Endothelial cell (in vitro differentiated cells): ENCODE measurements at places on chromosomes 7 and 10.

GRCh38 chr10:71443676-71444075, 47.0 kb downstream of the CDH23 start:
- peaks cover 6% of the 10 kb centered on the region for H3K4me1 ChIP-seq
- peaks cover 5% of the 10 kb centered on the region for H3K27me3 ChIP-seq
- H3K36me3 ChIP-seq: no peaks in the 10 kb centered on the region
- H3K4me3 ChIP-seq: no peak overlapping the region
- DNase-seq: no peak

DNA sequence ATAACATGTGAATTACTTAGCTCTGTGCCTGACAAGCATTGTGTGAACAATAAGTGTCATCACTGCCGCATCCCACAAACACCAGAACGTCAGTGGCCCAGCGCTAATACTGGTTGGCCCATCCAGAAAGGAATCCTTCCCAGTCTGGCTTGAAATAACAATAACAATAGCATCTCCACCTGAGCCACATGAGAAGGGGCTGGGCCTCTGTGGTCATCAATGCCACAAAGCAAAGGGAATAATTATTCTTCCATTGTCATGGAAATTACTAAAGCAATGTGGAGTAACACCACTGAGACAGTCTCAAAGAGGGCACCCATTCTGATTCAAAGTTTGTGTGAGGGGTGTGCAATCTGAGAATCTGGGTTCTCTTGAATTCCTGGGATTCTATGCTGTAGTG, 105.7 kb upstream of the INHBA start:
- no peaks in the 10 kb centered on the region for H3K36me3 ChIP-seq
- no peak overlapping the region for H3K27ac ChIP-seq
- peaks cover 3% of the 10 kb centered on the region for H3K4me1 ChIP-seq
- H3K4me3 ChIP-seq: no peak overlapping the region

- H3K27me3 ChIP-seq: peaks cover 14% of the 10 kb centered on the region
- H3K4me3 ChIP-seq: peak overlapping the region; percentile 66
- peak overlapping the region; percentile 62 for H3K27ac ChIP-seq
- peaks cover 11% of the 10 kb centered on the region for H3K36me3 ChIP-seq
- H3K4me1 ChIP-seq: peaks cover 71% of the 10 kb centered on the region
Observed at GRCh38 chr10:32954080-32954479, 4.0 kb downstream of the ITGB1 start.

DNA sequence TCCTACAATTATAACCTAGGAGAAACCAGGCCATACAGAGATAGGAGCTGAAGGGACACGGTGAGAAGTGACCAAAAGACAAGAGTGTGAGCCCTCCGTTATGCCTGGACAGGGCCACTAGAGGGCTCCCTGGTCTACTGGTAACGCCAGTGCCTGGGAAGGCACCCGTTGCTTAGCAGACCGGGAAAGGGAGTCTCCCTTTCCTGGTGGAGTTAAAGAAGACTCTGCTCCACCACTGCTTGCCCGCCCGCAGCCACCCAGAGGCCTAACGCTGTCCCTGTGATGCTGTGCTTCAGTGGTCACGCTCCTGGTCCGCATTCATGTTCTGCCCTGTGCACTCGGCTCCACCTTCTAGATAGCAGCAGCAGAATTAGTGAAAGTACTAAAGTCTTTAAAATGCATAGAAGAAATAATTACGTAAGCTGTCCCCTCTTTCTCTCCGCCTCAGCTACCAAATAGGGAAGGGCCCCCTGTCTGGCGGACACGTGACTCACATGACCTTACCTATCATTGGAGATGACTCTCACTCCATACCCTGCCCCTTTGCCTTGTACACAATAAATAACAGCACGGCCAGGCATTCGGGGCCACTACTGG, 34.8 kb downstream of the GRID2IP start:
- peak; percentile 83 for DNase-seq
- no peaks in the 10 kb centered on the region for H3K4me1 ChIP-seq
- H3K27me3 ChIP-seq: peaks cover 7% of the 10 kb centered on the region

DNA sequence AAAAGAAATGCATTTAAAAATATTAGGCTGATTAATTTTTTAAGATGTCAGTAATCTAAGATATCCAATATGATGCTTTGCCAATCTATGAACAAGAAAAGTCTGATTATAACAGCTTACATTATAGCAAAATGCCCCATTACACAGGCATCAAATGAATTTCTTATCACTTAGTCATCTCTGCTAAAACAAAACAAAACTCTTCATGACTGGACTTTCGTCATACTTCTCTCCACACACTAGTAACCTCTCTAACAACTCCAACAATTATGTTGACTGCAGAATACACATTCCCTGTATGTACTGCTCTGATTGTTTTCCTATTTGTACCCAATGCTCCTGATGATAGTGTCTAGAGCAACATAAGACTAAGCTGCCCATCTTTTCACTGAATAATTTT, 3.8 kb upstream of the MKI67 start:
- no peaks in the 10 kb centered on the region for H3K36me3 ChIP-seq
- peaks cover 2% of the 10 kb centered on the region for H3K4me1 ChIP-seq
- H3K4me3 ChIP-seq: no peak overlapping the region
- no peak overlapping the region for H3K27ac ChIP-seq
- peaks cover 1% of the 10 kb centered on the region for H3K27me3 ChIP-seq
- DNase-seq: no peak

- H3K4me3 ChIP-seq: no peak overlapping the region
- H3K27me3 ChIP-seq: no peaks in the 10 kb centered on the region
- no peak for DNase-seq
- no peaks in the 10 kb centered on the region for H3K36me3 ChIP-seq
Observed at GRCh38 chr7:42164881-42165428, 72.1 kb downstream of the GLI3 start.

DNA sequence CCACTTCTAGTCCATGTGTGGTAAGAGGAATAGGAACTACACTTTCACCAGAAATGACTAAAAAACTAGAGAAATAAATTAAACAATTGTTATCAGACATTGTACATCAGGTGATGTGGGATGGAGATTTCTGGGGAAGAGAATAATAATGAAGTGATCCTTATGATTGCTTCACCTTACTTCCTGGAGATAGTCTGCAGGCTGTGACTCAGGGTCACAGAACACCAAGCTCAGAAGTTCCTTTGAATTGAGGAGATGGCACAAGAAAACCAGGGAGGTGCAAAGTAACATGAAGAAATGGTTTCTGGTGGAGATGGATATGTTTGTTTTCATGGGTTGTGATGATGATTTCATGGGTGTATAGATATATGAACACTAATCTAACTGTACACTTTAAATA, 44.5 kb downstream of the ZWINT start:
- no peak overlapping the region for H3K27ac ChIP-seq
- H3K27me3 ChIP-seq: peaks cover 1% of the 10 kb centered on the region
- H3K36me3 ChIP-seq: no peaks in the 10 kb centered on the region
- H3K4me1 ChIP-seq: no peaks in the 10 kb centered on the region

GRCh38 chr10:110115784-110116520, 91.5 kb upstream of the MXI1 start:
- peaks cover 2% of the 10 kb centered on the region for H3K27me3 ChIP-seq
- peak overlapping the region; percentile 8 for H3K27ac ChIP-seq
- peaks cover 6% of the 10 kb centered on the region for H3K4me1 ChIP-seq
- no peak for DNase-seq
- peak overlapping the region; percentile 20 for H3K4me3 ChIP-seq
- peaks cover 47% of the 10 kb centered on the region for H3K36me3 ChIP-seq

DNA sequence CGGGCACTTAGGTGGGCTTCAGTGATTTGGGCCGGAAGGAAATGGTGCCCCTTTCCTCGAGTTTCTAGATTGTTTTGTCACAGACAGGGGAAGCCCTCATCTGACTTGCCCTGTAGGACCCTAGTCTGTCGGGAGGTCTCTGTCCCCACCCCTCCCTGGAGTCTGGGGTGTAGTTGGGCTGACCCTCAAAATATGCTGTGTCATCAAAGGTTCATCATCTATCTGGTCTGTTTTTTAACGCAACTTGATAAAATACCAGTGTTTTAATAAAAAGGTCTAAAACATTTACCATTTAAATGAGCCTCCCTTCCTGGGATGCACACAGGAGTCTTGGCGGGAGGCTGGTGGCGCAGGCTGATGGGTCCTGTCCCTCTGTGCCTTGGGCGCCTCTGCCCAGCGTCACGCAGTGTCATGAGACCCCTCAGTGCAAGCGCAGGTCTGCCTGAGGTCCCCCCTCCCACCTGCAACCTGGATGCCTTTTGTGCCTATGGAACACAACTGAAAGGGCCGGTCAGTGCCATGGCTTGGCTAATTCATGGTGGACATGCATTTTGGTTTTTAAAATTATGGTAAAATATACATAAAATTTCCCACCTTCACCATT, 146.4 kb downstream of the MGMT start:
- peaks cover 2% of the 10 kb centered on the region for H3K27me3 ChIP-seq
- DNase-seq: no peak
- H3K27ac ChIP-seq: no peak overlapping the region

GRCh38 chr10:125533866-125534265, 149.1 kb downstream of the TEX36 start:
- H3K36me3 ChIP-seq: no peaks in the 10 kb centered on the region
- no peak overlapping the region for H3K4me3 ChIP-seq
- DNase-seq: no peak
- no peaks in the 10 kb centered on the region for H3K4me1 ChIP-seq
- H3K27me3 ChIP-seq: peaks cover 1% of the 10 kb centered on the region
- no peak overlapping the region for H3K27ac ChIP-seq

GRCh38 chr10:20084451-20084850, 268.2 kb downstream of the PLXDC2 start:
- H3K27me3 ChIP-seq: peaks cover 2% of the 10 kb centered on the region
- H3K4me1 ChIP-seq: no peaks in the 10 kb centered on the region
- no peak overlapping the region for H3K4me3 ChIP-seq
- H3K36me3 ChIP-seq: peaks cover 3% of the 10 kb centered on the region
- no peak for DNase-seq

DNA sequence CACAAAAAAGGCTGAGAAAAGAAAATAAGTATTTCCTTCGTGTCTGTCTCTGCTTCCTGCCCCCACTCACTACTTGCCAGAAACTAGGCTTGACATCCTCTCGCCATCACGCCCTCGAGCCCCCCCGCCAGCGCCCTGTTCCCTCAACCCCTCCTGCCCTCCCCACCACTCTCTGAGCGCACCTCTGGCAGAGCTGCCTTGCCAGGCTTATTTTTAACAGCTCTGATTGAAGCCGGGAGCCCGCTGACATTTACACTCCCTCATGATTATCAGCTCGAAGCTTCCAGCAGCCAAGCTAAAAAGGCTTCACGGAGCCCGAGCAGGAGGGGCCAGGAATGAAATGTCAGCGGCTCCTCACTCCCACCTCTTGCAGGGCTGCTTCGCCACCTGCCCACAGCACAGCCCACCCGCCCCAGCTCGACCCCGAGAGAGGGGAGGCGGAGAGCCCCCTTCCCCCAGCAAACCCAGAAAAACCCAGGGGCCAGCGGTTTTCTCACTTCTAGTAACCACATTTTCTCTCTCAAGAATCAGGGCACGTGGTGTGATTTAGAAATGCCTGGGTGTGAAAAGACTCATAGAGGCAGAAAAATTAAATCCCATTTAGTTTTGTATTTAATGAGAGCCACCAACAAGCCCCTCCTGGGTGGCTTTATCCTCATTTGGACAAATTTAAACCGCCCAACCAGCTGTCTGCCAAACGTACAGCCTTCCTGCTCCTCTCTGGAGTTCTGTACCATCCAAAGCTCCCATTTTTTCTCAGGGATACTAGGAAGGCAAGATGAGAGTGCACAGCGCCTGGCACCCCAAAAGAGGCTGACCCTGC, 89.3 kb downstream of the SLIT1 start:
- H3K27ac ChIP-seq: no peak overlapping the region
- H3K4me1 ChIP-seq: peaks cover 35% of the 10 kb centered on the region
- H3K36me3 ChIP-seq: no peaks in the 10 kb centered on the region
- peaks cover 2% of the 10 kb centered on the region for H3K27me3 ChIP-seq
- H3K4me3 ChIP-seq: no peak overlapping the region

- H3K4me1 ChIP-seq: peaks cover under 1% of the 10 kb centered on the region
- H3K4me3 ChIP-seq: no peak overlapping the region
- DNase-seq: no peak
- no peak overlapping the region for H3K27ac ChIP-seq
- no peaks in the 10 kb centered on the region for H3K36me3 ChIP-seq
- H3K27me3 ChIP-seq: no peaks in the 10 kb centered on the region
Observed at GRCh38 chr10:12927896-12928295, 73.6 kb downstream of the CCDC3 start.

DNA sequence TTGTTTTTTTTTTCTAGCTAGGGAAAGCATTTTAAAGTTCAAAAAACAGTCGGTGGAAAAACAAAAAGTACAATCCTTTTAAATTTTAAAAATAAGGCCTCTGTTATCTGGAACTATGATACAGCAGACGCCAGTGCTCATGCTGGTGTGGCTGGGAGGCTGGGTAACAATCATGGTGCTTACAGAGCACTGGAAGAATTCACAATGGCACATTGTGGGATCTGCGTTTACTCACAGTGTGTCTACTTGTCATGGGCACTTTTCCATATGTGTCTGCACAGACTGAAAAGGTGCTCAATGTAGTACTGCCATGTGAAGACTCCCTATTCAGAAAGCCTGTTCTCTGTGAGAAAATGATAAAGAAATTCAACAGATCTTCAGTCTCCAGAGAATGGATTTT, 278.2 kb upstream of the IMMP2L start:
- H3K4me1 ChIP-seq: no peaks in the 10 kb centered on the region
- H3K27ac ChIP-seq: no peak overlapping the region
- no peak overlapping the region for H3K4me3 ChIP-seq
- peaks cover 35% of the 10 kb centered on the region for H3K36me3 ChIP-seq

DNA sequence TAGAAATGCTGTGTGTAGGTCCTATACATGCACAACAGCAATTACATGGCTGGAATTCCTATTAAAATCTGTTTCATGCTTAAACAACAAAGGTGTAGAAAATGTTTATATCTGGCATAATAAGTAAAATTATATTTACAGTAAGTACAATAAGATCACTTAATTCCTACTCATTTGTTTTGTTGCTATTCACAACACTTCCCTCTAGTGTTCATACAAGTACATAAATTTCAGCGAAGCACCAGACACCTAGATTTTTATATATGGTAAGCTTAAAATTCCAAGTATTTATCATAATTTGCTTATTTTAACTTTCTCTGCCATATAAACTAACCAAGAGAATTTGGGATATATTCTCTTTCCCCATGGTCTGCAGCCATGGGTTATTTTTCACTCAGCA, 51.8 kb upstream of the ANK3 start:
- no peak overlapping the region for H3K27ac ChIP-seq
- peaks cover 11% of the 10 kb centered on the region for H3K4me1 ChIP-seq
- no peak for DNase-seq

- peaks cover 2% of the 10 kb centered on the region for H3K4me1 ChIP-seq
- peak; percentile 47 for DNase-seq
- H3K27ac ChIP-seq: no peak overlapping the region
- H3K36me3 ChIP-seq: no peaks in the 10 kb centered on the region
- H3K27me3 ChIP-seq: peaks cover 16% of the 10 kb centered on the region
- H3K4me3 ChIP-seq: peak overlapping the region; percentile 90
Observed at GRCh38 chr10:46555713-46556514, 544 bp downstream of the GPRIN2 start.

- H3K4me3 ChIP-seq: no peak overlapping the region
- peaks cover 2% of the 10 kb centered on the region for H3K27me3 ChIP-seq
- no peak for DNase-seq
- H3K36me3 ChIP-seq: no peaks in the 10 kb centered on the region
- H3K27ac ChIP-seq: no peak overlapping the region
Observed at GRCh38 chr7:101357433-101357832, 5.2 kb upstream of the COL26A1 start.
